Calu3 (cell line): ENCODE measurements at places on chromosomes 2 and 18. TPM values are rescaled to one million over a fixed set of nuclear protein-coding genes. Genes with fewer than 3 reads are reported as not detected.
A peak's percentile ranks its signal among the peaks of the same experiment; 100 is the strongest.

GALM gene
- 9.1 and 11.3 TPM in 2 replicates for total RNA-seq

PMAIP1 gene
- total RNA-seq: 56.1 and 75.4 TPM in 2 replicates

ICOS gene
- not detected in 2 replicates for total RNA-seq

ANKRD62 gene
- not detected in 2 replicates for total RNA-seq

SERPINB10 gene
- not detected in 2 replicates for total RNA-seq

AGXT gene
- total RNA-seq: not detected in 2 replicates

ANKRD12 gene
- 36.3 and 40.7 TPM in 2 replicates for total RNA-seq

ZNF804A gene
- total RNA-seq: 0.09 TPM in 1 of 2 replicates, not detected in the other

OTOS gene
- not detected in 2 replicates for total RNA-seq

TWIST2 gene
- not detected in 2 replicates for total RNA-seq

MC5R gene
- not detected in 2 replicates for total RNA-seq

SRSF7 gene
- total RNA-seq: 184 and 203 TPM in 2 replicates

DNA sequence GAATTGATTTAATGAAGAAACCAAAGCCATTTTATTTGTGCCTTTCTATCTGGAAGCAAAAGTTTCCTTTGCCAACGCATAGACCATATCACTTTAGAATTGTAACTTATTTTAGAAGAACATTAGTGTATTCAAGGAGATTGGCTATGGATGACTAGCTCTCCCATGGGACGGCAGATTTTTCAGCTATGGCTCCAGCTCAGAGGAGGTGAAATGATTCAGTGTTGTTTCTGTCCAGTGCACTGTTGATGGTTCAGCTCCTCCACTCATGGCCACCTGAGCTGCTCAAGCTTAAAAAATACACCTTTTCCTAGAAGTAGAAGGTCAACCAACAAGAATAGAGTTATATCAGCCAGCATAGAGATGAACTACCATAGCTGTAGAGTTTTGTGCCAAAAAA, 1597.5 kb upstream of the PIK3C3 start:
- DNase-seq: no peak
- no peak overlapping the region for H3K4me3 ChIP-seq
- H3K27me3 ChIP-seq: peaks cover 20% of the 10 kb centered on the region
- no peaks in the 10 kb centered on the region for H3K4me1 ChIP-seq
- no peak overlapping the region for H3K27ac ChIP-seq
- H3K36me3 ChIP-seq: no peaks in the 10 kb centered on the region

GRCh38 chr18:10042492-10042891, 128.7 kb downstream of the VAPA start:
- no peak for DNase-seq
- H3K36me3 ChIP-seq: no peaks in the 10 kb centered on the region
- H3K4me1 ChIP-seq: no peaks in the 10 kb centered on the region

GRCh38 chr2:189516546-189516945, 64.0 kb downstream of the SLC40A1 start:
- no peak overlapping the region for H3K4me3 ChIP-seq
- DNase-seq: no peak
- H3K27ac ChIP-seq: no peak overlapping the region

DNA sequence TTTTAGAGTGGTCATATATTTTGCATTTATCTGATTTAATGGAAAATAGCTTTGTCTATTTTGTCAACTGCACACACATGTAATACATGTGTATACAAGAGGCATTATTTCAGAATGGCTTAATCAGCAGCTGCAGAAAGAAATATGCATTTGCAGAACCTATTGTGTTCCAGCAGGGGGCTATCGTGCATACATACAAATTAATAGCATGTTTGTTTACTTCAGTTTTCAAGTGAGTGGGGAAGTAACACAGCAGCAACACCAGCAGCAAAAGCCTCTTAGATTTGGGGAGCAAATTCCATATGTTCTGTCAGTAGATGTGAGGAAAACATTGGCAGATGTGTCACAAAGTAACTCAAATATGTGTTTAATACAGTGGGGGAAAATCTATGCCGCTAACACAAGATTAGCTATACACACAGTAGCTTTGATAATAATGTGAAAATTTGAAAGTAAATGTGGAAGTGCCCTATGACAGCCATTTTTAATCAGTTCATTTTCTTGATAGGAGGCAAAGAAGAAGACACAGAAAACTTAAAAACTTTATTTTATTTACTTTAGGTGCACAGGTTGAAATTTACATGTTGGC, 218.1 kb downstream of the WDR7 start:
- peak; percentile 44 for DNase-seq
- peaks cover 28% of the 10 kb centered on the region for H3K4me1 ChIP-seq
- H3K4me3 ChIP-seq: no peak overlapping the region
- H3K27ac ChIP-seq: peak overlapping the region; percentile 86
- peaks cover 5% of the 10 kb centered on the region for H3K36me3 ChIP-seq
- H3K27me3 ChIP-seq: no peaks in the 10 kb centered on the region

- no peak overlapping the region for H3K4me3 ChIP-seq
- H3K4me1 ChIP-seq: peaks cover 17% of the 10 kb centered on the region
- no peaks in the 10 kb centered on the region for H3K27me3 ChIP-seq
- H3K36me3 ChIP-seq: peaks cover 5% of the 10 kb centered on the region
Measured at GRCh38 chr2:8487461-8487932, 194.4 kb upstream of the ID2 start.

DNA sequence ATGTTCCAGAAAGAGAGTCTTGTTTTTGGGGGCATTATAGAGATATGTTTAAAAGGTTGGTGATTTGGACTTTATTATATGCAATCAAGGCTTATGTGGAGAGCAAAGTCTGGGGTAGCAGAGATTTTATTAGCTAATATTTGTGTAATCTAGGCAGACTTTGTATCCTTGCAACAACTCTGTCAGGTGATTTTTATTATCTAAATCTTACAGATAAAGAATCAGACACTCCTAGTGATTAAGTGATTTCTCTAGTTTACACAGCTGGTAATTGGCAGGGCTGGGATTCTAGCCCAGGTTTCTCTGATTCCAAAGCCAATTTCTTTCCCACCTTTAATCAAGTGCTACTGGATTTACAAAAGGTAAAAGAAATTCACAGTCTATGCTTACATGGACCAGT, 33.3 kb upstream of the NCK2 start:
- DNase-seq: no peak
- no peak overlapping the region for H3K27ac ChIP-seq
- H3K36me3 ChIP-seq: no peaks in the 10 kb centered on the region
- no peaks in the 10 kb centered on the region for H3K27me3 ChIP-seq

DNA sequence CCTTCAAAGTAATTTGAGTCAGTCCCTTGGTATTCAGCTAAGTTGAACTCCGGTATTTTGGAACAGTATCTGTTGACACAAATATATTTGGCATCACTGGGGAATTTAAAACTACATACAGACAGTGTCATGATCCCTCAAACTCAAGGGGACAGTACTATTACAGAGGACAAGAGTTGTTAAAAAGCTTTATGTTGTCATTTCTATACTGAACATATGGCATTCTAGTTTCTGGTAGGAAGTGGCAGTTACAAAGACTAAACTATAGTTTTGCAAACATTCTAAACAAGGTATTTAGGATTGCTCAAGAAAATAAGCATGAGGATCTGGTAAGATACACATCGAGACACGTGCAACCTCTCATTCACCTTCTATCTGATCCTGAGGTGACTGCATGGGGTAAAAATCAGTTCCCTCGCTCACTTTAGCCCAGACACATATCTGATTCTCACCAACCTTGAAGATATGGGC, 16.6 kb upstream of the CCNYL1 start:
- peaks cover 17% of the 10 kb centered on the region for H3K27me3 ChIP-seq
- H3K4me3 ChIP-seq: no peak overlapping the region
- DNase-seq: no peak
- no peak overlapping the region for H3K27ac ChIP-seq
- H3K36me3 ChIP-seq: no peaks in the 10 kb centered on the region
- no peaks in the 10 kb centered on the region for H3K4me1 ChIP-seq

DNA sequence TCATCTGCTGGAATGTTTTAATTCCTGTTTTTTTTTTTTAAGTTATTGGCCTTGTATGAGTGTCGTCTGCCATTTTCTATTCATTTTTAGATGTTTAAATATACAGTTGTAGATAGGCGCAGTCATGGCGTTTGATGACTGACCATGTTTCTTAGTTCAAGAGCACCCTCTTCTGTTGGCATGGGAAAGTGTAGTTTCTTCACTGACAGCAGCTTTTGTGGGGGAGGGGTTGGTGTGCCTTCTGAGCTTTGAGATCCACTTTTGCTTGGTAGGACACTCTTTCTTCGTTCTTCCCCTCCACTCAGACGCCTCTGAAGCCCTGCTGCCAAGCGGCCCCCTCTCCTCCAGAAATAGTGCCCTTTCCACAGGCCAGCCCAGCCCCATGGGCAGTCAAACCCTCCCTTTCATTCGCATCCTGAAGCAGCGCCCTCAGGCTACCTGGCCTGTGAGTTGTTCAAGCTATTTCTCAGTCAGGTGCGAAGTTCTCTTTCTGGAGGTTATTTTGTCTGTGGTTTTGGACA, 492.0 kb downstream of the TNS1 start:
- peaks cover 39% of the 10 kb centered on the region for H3K4me1 ChIP-seq
- no peaks in the 10 kb centered on the region for H3K27me3 ChIP-seq
- no peak overlapping the region for H3K4me3 ChIP-seq
- no peaks in the 10 kb centered on the region for H3K36me3 ChIP-seq
- peak; percentile 76 for DNase-seq

DNA sequence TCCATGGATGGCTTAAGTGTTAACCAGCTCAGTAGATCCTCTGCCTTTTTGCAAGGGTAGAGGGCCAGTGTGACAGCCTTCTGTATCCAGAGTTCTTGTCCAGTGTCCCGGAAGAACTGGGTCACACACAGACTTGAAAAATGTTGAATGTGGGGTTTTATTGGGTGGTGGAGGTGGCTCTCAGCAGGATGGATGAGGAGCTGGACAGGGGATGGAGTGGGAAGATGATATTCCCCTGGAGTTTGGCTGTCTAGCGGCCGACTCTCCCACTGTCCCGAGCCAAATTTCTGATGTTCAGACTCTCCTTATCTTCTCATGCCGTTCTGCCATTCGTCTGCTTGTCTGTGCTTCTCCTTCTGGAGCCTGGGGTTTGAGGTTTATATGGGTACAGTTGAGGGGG, 72.6 kb downstream of the MYO3B start:
- DNase-seq: no peak
- H3K27ac ChIP-seq: no peak overlapping the region
- H3K27me3 ChIP-seq: no peaks in the 10 kb centered on the region
- H3K36me3 ChIP-seq: no peaks in the 10 kb centered on the region

DNA sequence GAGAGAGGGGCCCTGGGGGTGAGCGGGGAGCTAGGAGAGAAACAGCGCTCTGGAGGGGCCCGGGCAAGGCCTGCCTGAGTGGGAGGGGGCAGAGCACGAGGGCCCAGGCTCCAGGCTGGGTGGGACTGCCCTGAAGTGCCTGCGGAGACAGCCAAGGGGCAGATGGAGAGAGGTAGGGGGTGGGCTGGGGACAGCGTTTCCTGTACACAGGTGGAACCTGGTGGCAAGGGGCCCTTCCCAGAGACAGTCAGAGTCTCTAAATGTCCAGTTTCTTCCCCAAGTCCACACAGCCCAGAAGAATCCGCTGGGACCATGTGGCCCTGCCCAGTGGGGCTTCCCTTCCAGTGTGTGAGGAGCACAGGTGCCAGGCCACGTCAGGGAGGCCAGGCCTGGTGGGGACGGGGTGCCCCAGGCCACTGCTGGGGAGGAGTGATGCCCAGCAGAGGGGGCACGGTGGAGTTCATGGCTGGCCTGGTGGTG, 1.7 kb upstream of the GPR35 start:
- no peak for DNase-seq
- H3K36me3 ChIP-seq: peaks cover 71% of the 10 kb centered on the region
- H3K4me3 ChIP-seq: no peak overlapping the region
- H3K4me1 ChIP-seq: no peaks in the 10 kb centered on the region
- H3K27me3 ChIP-seq: no peaks in the 10 kb centered on the region

DNA sequence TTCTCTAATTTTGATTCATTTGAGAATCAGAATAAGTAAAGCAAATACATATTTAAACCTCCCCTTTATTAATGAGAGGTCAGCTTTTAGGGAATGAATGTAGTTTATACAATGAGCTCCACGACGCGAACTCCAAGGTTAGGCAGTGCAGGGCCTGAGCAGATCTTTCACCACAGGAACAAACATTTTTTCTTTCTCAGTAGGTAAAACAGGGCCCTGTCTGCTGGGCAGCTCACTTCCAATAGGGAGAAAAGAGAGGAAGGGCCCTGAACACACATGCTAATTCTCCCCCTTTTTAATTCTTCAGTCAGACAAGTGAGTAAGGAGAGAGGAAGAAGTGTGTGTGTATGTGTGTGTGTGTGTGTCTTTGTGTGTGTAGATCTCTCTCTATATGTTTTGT, 682.4 kb upstream of the TMEFF2 start:
- no peaks in the 10 kb centered on the region for H3K4me1 ChIP-seq
- no peak overlapping the region for H3K27ac ChIP-seq
- H3K36me3 ChIP-seq: no peaks in the 10 kb centered on the region
- no peak overlapping the region for H3K4me3 ChIP-seq
- no peak for DNase-seq
- no peaks in the 10 kb centered on the region for H3K27me3 ChIP-seq

DNA sequence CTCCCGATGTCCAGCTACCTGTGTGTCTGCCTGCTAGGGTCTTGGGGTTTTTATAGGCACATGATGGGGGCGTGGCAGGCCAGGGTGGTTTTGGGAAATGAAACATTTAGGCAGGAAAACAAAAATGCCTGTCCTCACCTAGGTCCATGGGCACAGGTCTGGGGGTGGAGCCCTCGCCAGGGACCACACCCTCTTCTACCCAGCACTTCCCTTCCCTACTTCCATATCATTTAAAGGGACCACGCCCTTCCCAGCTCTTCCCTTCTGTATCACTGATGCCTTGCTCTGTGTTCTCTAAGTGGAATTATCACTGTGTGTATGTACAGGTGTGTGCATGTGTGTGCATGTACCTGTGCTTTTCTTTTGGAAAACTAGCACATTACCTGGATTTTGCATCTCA, 6.3 kb downstream of the UGT1A1 start:
- H3K27me3 ChIP-seq: no peaks in the 10 kb centered on the region
- H3K27ac ChIP-seq: no peak overlapping the region
- peaks cover 47% of the 10 kb centered on the region for H3K4me1 ChIP-seq
- no peak overlapping the region for H3K4me3 ChIP-seq
- no peak for DNase-seq

DNA sequence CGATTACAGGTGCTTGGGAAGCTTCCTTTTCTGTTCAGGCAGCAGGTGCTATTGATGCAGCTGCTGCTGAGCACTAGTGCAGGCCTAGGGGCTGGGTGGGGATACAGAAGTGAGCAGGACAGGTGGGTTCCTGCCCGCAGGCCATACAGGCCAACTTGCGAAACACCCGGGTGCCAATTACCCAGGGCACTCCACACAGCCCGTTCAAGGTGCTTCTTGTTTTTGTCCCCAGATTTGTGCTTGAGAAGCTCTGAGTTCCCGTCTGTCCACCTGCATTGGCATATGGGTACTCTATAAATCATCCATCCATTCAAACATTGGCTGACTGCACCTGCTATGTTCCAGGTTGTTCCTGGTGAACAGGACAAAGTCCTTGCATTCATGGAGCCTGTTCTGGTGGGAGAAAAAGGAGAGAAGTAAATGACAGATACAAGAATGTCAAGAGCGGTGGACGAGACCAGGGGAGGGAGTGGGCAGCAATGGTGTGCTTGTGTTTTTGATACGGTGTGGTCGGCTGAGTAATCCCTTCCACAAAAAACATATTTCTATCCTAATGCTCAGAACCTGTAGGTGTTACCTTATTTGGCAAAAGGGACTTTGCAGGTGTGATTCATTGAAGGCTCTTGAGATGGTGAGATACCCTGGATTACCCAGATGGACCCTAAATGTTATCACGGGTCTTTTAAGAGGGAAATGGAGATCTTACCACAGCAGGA, 31.4 kb downstream of the SH3BP4 start:
- H3K27me3 ChIP-seq: no peaks in the 10 kb centered on the region
- no peak overlapping the region for H3K4me3 ChIP-seq
- peak overlapping the region; percentile 24 for H3K27ac ChIP-seq
- H3K36me3 ChIP-seq: peaks cover 30% of the 10 kb centered on the region
- peaks cover 65% of the 10 kb centered on the region for H3K4me1 ChIP-seq
- no peak for DNase-seq

GRCh38 chr18:49647496-49648168, 85.8 kb downstream of the LIPG start:
- H3K4me1 ChIP-seq: peaks cover 11% of the 10 kb centered on the region
- H3K4me3 ChIP-seq: no peak overlapping the region
- H3K27me3 ChIP-seq: no peaks in the 10 kb centered on the region
- no peak overlapping the region for H3K27ac ChIP-seq
- no peaks in the 10 kb centered on the region for H3K36me3 ChIP-seq
